ENCODE measurements at places on chromosomes 3 and 15.

- DNase-seq, result no peak
Observed at GRCh38 chr3:58041826-58042324, 33.7 kb downstream of the FLNB start.

DNA sequence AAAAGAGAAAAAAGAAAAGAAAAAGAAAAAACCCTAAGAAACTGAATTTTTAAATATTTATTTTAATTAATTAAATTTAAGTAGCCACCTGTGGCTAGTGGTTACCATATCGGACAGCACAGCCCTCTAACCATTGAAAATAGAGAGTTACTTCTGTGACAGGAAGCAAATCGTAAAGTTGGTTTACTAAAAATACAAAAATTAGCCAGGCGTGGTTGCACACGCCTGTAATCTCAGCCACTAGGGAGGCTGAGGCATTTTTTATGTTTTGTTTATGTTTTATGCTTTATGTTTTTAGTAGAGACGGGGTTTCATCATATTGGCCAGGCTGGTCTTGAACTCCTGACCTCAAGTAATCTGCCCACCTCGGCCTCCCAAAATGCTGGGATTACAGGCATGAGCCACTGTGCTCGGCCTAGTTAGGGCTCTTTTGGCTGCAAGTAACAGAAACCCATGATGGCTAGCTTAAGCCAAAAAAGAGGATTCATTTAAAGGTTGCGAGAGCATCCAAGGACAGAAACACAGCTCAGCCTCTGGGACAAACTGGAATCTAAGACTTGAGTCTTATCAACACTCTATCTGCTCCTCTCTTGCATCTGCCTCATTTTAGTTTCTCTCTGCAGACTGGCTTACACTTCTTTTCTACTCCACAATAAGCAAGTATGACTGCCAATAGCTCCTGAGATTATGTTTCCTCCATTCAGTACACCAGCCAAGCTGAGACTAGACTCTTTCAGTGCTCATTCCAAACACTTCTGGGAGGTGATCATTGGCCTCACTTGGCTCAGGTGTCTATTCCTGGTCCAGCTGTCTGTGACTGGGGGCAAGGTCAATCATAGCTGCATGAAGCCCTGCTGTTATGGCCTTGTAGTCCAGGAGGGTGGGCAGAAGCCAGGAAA lies 6.8 kb upstream of the SKIL start:
- DNase-seq, result no peak

GRCh38 chr3:169077394-169077906 lies 586.1 kb downstream of the MECOM start:
- no peak for DNase-seq

DNA sequence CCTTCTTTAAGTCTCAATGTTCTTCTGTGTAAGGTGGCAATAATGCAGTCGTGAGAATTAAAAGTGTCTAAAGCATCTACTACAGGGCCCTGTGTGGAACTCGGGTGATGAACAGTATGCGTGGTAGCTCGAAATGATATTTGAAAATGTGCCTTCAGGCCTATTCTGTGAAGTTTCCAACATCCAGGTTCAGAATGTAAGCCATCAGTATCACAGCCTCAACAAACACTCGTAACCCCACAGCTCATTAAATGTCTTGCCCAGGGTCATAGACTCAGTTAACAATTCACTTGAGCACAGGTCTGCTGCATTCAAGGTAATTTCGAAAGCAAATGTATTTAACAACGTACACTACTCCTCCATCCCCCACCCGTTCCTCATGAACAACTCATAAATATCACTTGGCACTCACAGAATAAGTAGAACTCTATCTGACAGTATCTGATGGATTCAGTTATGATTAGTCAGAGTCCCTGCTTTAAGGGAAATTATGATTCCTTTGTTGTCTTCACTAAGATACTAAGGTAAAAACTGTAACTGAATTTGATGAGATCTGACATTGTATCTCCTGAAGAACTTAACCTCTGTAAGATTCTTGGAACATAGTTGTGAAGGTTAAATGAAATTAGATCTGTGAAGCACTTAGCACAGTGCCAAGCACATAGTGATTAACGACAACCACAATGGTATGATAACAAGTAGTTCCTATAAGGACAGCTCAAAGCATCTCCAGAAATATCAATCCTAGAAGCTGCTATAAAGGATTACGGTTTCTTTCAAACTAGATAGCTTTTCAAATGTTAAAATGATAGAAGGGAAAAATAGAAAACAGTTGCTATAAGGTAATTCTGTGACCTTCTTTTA lies 642.3 kb downstream of the TBL1XR1 start:
- DNase-seq, result no peak

DNA sequence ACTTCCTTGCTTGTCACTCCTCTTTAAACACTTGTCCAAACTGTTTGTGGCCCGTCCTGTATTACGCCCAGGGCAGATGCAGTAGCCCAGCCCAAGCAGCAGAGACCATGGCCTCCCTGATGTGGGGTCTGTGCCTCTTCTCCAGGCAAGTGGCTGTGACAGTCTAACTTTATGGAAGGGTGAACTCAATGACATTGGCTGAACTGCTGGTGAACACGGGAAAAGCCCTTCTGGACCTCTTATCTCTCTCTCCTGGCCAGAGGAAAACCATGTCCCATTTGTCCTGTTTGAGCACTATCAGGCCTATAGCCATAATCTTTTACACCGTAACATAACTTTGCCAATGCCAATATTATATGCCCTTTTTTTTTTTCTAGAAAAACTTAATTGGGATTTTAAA lies 67.6 kb downstream of the SMAD3 start:
- no peak for DNase-seq

- DNase-seq, result no peak
Observed at GRCh38 chr3:107680698-107681097, 157.9 kb downstream of the BBX start.

DNA sequence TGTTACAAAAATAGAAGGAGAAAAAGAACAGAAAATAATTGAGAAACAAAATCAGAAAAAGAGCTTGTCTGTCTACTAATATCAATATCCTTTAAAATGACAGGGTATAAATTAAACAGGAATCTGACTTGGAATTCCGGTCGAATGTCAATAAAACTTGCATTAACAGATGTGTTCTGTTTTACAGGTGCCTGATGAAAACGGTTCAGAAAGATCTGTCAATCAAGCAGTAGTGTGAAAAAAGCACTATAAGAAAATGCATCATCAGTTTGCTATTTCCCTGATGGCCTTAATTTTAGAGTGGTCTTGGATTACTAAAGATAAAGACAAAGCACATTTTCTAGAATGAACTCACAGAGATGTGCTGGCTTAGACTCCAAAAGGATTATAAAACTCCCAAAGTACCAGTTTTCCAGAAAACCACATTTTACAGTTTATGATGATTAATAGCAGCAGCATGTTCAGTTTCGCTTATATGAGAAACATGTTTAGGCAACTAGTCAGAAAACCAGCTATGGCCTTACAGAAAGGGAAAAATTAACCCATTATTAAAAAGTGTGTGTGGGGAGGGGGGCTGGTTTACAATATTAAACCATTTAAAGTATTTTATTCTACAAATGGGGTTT lies 8.2 kb upstream of the C3orf38 start:
- no peak for DNase-seq

DNA sequence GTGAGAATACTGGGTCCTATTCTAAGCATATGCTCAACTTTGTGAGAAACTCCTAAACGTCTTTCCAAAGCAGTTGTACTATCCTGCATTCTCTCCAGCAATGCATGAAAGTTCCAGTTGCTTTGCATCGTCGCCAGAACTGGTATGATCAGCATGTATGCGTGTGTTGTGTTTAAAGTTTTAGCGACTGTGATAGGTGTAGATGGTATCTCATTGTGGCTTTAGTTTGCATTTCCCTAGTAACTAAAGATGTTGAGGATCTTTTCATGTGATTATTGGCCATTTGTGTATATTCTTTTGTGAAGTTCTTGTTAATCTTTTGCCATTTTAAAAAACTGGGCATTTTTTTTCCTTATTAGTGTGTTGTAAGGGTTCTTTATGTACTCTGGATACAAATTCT lies 115.1 kb downstream of the SPATA16 start:
- no peak for DNase-seq

DNA sequence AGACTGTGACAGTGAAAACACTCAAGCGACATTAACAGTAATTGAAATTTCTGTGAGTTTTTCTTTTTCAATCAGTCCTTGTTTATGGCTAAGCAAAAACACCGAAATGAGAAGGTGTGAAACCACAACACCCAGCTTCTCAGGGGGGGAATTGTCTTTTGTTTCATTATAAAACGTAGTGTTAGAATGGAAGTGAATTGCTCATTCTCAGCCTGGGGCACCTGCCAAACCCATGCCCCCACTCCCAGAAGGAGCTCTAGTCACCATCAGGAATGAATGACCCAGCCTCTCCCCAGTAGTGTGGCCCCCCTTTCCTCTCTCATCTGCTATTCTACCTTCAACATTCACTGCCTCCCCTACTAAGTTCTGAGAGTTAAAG lies 185.8 kb upstream of the CFAP20DC start:
- no peak for DNase-seq

GRCh38 chr15:100037901-100038300 lies 303.9 kb downstream of the ADAMTS17 start:
- no peak for DNase-seq

DNA sequence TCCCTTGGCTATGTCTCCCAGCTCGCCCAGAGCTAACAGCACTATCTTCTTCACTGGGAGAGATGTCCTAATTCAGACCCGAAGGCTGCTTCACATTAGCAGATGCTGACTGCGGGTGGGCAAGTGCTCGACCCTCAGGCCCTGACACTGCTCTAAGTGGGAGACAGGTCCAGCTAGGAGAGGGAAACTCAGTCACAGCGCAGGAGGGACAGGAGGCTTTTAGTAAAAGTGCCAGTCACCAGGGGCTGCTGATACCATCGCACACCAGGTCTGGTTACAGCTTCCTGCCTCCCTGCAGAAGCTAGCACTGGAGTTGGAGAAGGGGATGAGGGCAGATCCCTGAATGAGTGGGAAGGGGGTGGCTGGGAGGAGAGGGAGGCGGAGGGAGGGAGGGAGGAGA lies 365.8 kb upstream of the RGMA start:
- no peak for DNase-seq

- DNase-seq, result no peak
Observed at GRCh38 chr3:159593927-159594605, 394.6 kb upstream of the IL12A start.

DNA sequence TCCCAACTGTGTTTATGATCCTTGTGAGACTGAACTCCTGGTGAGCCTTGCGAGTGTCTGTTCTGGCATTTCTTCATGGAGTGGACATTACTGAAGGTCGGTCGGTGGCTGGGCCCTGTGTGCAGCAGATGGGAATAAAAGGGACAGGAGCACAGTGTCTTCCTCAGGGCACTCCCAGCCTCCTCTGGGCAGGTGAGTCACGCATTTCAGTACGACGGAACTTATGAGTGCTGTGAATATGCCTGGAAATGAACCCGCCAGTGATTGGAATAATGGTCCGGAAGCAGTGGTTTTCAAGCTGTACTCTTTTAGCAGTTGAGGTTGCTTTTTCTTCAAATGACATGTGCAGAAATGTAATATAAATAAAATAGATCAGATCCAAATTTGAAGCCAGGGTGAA lies 55.1 kb downstream of the LARS2 start:
- DNase-seq, result no peak

- no peak for DNase-seq
Observed at GRCh38 chr3:194386066-194386465, 13.0 kb downstream of the GP5 start.

DNA sequence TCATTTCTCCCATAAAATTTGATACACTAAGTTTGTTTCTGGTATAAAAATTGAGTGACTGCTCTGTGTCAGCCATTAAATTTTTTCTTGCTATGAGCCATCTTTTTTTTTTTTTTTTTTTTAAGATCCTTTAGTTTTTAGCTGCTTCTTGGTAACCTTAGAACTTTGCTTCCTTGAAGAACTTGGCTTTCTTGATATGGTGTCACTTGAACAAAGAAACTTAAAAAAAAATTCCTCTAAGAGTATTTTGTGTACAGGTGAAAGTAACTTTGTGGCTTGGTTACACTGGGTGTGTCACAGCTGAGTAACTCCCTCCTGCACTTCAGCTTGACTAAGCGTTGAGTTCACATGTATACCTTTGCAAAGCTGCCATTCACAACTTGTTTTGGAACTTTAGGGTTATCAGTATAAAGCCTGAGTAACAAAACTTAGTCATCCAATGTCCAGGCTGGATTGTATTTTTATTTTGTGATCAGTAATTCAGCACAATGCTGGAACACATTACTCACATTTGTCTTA lies 6.5 kb downstream of the CHD2 start:
- DNase-seq, result no peak

GRCh38 chr15:53389271-53390037 lies 370.0 kb downstream of the WDR72 start:
- DNase-seq, result no peak

DNA sequence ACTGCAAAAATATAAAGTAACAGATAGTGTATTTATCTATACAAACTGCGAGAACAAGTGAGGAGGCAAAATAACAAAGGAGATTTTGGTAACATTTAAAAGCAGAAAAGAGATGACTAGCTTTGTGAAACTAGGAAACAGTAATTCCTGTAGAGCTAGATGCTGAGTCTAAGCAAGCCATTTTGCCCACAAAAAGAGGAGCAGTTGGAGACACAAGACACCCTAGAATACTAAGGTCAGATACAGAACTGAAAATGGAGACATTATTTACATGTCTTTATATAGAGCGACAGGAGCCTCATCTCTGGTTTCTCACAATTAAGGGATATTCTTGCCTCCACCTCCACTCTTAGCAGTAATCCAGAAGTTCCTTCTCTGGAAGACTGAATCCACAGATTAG lies 732.4 kb upstream of the GBE1 start:
- no peak for DNase-seq
